EH (cell line): ENCODE measurements at places on chromosomes 11 and 22.

DNA sequence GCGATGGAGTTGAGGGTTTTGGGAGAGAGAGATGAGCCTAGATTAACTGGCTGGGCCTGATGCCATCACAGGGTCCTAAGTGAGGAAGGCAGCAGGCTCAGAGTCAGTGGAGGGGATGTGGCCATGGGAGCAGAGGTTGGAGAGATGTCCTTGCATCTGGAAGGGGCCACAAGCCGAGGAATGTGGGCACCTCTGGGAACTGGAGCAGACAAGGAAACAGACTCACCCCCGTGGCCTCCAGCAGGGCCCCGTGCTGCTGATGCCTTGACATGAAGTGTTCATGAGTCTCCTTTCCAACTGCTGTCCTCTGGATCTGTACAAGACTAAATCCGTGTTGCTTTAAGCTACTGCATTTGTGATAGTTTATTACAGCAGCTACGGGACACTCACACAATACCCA, 49.2 kb downstream of the SHISAL1 start:
- DNase-seq = no peak

GRCh38 chr11:123161376-123162030, 33.5 kb downstream of the CLMP start:
- DNase-seq = no peak

DNA sequence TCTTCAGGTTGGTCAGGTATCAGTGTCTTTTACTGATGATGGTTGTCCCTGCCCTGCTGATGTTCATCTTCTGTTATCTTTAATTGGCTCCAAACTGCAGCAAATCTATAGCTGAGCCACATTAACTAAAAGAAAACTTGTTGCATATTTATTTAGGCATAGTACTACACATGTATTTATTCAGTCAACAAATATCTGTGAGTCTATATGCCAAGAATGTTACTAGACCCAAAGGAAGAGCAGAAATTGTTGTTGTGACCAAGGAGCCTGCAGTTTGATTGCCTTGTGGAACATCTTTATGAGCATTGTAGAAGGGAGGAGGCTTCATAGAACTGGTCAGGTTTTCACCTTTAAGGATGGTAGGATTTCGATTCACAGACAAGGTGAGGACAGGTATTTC, 10.1 kb downstream of the BMAL1 start:
- DNase-seq = peak; percentile 24

DNA sequence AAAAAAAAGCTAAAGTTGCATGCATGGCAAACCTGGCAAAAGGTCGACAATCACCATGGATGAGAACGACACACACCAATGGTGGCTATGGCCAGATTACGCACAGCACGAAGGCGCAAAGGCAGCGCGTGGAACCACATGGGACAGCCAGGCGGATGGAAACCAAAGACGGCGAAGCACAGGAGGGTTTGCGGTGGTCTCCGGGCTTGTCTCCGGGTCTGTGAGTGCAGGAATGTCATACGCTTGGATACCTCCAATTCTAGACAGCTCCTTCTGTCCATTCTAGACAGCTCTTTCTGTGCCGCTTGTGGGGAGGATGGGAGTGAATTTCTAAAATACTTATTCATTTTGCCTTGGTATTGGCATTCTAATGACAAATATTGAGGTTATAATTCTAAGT, 685.4 kb downstream of the BRD1 start:
- DNase-seq = no peak

GRCh38 chr11:17658211-17658610, 61.2 kb upstream of the MYOD1 start:
- DNase-seq = no peak

- no peak for DNase-seq
Observed at GRCh38 chr11:22433094-22433455, 94.9 kb downstream of the SLC17A6 start.

GRCh38 chr22:45977003-45977411, at the start of gene WNT7B:
Gene WNT7B (minus strand): TSS chr22:45977162. CDS start chr22:45976754, 408 bp downstream.
- no peak for DNase-seq

GRCh38 chr11:95003716-95004115, 21.3 kb upstream of the KDM4E start:
- DNase-seq = no peak

DNA sequence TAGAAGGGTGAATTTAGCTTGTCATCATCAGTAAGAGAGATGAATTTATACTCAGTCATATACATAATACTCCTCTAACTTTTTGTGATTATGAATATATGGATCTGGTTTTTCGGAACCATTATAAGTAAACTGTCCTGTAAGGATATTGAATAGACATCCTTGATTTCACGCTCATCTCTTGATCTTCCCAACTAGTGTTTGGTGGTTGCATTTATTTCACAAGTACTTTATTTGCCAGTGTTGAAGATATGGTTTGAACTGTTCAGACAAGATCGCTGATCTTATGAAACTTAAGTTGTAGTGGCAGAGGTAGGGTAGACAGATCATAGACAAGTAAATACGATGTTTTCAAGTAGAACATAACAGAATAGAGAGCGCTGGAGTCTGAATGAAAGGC, 3.0 kb downstream of the FBXO7 start:
- DNase-seq = no peak

DNA sequence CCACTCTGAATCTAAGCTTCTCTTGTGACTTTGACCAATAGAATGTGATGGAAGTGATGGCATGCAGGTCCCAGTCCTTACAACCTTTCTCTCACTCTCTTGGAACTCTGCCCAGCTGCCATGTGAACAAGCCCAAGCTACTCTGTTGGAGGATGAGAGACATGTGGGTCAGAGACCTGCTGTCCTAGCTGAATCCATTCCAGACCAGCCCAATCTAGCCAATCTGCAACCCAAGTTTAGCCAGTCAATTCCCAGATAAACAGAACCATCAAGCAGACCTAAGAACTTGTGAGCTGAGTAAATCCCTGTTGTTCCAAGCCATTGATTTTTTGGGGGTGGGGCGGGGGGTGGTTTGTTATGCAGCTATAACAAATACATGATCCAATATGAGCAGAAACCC, 69.2 kb upstream of the GRK3 start:
- DNase-seq = peak; percentile 18

DNA sequence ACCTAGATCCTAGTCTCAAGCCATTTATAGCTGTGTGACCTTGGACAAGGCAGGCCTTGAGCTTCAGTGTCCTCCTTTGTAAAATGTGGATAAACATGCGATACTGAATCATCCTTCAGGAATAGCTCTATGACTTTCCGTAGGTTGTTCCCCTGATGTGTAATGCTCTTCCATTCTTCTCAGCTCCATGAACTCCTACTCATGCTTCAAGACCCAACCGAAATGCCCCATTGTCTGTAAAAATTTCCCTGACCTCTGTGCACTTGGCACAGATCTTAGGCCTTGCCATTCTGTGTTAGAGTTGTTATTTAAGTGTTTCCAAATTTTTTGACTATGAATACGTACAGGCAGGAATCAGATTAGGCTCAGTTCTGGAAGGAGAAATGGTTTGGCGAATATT, 3.3 kb upstream of the BEST1 start:
- DNase-seq = no peak

DNA sequence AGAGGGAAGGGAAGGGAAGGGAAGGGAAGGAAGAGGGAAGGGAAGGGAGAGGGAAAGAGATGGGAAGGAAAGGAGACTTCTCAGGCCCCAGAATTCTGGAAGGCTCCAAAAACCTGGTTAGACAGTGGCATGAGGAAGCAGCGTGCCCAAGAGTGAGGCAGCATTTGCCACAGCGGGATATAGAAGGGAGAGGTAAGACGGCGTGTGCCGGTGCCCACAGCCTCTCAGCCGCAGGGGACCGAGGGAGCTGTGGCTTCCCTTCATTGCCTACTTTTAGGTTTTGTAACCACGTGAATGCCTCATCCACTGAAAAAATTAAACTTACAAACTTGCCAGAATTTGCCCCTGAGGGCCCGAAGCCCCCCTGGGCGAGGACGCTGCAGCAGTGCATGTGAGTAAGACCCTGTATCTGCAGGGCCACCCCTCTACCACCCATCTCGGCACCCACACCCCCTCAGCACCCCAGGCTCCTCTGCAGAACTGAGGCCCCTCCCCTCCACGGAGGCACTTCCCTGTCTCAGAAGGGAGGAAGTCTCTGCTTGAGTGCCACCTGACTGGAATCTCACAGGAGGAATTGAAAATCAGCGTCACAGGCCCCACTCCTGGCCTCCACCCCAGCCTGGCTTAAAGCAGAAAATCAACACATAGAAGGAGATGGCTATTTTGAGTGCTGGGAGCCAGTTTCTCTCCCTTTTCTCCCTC, 58.1 kb downstream of the LINC01488 start:
- no peak for DNase-seq

DNA sequence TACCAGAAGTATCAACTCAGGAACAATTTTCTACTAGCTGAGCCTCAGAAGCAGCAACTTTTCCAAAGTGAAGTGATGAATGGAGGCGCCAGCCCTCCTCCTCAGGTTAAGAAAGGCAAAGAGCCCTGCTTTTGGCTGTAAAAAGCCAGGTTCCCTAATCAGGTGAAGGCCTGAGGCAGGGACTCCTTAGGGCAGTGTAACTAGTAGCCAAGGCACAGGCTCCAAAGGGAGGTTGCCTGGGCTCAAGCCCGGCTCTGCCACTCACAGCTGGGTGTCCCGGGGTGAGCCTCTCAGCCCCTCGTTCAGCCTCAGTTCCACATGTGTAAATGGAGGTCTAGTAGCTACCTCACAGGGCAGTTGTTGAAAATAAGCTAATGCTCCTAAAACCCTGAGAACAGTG, 19.5 kb downstream of the TSKU start:
- no peak for DNase-seq

DNA sequence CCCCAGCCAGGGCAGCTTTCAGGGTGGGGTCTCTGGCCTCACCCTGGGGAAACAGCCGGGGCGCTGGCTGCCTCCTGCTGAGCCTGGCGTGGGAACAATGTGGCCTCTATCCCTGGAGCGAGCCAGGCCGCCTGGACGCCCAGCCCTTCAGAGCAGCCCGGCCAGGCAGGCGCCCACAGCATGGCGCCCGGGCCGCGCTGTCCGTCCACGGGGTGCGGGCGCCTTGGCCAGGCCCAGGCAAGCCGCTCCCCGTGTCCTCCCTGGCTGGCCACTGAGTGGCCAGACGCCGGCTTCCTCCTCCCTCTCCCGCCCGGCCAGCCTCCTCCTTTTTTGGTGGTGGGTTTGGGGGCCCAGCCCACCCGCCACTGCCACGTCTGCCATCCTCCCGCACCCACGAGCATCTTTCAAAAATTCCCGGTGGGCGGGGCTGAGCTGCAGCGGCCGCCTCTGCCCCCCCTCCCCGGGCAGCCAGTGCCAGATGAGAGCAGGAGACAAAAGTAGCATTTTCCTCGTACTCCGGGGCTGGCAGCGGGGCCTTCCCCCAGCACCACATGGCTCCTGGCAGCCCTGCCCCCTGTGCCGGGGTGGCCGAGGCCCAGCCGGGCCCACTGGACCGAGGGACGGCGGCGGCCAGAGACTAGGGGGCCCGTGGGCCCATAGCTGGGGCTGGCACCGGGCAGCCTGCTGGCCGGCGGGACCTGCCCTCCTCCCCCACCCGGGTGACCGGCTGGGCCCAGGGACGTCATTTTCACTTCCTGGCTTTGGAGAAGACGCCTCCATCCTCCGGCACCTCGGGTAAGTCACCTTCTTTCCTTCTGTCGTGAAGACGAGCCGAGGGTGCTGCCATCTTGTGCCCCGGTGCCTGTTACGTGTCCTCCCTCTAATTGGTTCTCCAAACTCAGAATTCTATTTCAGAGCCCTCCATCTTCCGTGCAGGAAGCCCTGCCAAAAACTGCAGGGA, 70.2 kb upstream of the PPARA start:
- DNase-seq = peak; percentile 95

DNA sequence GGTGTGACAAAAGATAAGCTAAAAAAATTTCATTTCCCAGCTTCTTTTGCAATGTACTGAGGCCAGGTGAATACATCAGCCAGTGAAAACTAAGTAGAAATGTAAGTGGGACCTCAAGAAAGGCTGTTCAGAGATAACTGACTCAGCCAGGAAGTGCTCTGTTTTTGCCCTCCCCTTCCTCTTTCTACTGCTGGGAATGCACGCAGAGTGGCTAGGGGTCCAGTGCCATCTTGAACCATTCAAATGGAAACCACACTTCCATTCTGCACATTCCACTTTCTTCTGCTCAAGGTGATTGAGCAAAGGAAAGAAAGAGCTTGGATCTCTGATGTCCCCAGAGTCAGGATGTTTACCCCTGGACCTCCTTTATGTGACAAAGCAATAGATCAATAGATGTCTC, 27.8 kb upstream of the LMO2 start:
- no peak for DNase-seq

DNA sequence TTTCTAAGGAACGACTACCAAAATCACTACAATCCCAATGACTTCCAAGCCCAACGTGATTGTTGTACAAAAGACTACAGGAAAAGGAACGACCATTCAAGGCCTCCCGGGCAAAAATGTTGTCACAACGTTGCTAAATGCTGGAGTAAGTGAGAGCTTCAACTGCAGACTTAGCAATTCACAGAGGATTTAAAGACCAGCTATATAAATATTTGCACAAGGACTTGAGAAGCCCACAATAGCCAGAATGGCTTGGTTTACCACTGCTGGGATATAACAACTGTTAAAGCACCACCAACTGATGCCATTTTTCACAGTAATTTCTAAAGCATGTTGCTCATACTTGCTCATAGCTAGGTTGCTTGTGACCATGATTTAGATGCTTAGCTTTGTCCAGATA, 78.3 kb downstream of the EMSY start:
- DNase-seq = no peak

- DNase-seq = no peak
Observed at GRCh38 chr22:40000171-40000570, 5.4 kb downstream of the FAM83F start.

DNA sequence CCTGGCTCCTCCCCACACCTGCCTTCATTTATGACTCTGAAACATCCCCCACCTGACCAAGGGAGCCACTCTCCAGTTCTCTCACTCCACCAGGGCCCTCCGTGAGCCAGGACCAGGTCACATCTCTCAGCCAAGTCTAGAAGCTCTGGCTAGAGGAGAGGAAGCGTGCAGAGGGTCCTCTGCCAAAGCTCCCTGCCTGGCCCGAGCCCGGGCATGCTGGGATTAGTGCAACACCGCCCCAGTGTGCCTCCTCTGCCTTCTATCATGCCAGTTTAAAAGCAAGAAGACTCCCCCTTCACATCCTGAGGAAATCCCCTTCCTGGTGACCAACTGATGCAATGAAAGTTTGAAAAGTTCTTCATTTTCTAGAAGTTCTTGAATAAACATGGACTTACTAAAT, 23.5 kb downstream of the TP53AIP1 start:
- DNase-seq = no peak

GRCh38 chr22:22856364-22856763, 31.3 kb upstream of the IGLL5 start:
- DNase-seq = no peak

GRCh38 chr11:2910401-2910955, 18.7 kb downstream of the PHLDA2 start:
- no peak for DNase-seq

DNA sequence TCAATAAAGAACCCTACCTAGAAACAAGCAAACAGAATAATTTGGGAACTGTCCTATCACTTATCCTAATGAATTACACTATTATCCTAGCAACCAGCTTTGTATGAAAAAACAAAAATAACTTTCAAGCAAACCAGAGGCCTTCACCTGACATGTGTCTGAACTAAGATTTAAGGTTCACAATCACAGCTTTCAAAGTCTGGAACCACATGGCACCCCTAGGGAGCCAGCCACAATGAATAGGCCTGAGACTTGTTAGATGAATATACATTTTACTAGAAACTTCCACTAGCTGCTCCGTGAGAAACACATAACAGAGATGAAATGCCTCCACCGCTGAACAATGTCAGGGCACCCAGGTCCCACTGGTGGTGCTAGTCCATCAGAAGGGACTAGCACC, 65.8 kb upstream of the CYP2D6 start:
- DNase-seq = no peak
